Liver (tissue), 10 donors: ENCODE measurements at places on chromosomes 3 and 15.
A peak's percentile ranks its signal among the peaks of the same experiment; 100 is the strongest.

- no peak for DNase-seq
Observed at GRCh38 chr3:196638861-196639482, 522 bp upstream of the NRROS start.

DNA sequence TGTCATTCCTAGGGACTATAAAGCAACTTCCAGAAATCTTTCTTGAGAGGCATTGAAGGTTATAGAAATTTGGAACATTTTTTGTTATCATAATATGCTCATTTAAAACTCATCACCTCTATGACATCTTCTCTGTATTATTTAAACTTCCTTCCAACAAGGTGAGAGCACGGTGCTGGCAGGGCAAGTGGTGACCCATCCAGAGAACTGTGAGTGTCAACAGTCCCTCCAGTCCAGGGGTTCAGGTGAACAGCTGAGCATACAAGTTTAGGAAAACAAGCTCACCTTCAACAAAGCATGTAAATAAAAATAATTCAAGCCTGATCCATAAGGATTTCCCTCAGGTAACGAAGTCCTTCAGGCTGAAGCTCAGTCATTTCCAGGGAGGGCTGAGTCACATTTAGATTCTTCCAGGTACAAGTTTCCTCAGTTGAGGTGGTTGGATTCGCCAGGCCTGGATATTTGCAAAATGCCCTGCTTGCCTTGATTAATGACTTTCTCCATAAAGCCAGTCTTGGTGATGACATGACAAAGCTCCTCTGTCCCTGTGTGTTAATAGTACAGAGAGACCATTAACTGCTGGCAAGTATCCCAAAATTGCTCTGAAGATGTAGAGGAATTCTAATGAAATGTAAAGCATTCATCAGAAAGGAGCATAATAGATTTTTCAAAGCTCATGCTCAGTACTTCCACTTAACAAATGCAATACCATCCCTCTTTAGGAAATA, 263.6 kb upstream of the GADL1 start:
- DNase-seq: no peak

DNA sequence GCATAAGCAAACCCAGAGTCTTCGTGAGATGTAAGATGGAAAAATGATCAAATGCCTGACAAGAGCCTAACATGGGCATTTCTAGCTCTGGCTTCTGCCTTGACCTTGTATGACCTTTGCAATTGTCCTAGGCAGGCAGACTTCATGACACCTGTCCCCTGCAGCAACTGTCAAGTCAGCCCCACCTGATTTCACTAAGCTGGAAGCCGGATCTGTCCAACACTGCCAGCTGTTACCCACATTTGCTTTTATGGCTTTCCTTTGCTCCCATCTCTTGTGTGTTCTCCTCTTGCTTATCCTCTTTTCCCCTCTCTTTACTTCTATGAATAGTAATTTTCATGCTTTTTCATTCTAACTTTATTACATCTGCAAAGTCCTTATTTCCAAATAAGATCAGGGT, 48.5 kb upstream of the TNIK start:
- DNase-seq: no peak

GRCh38 chr3:165206454-165207266, 10.5 kb upstream of the SLITRK3 start:
- DNase-seq: peak; percentile 55

DNA sequence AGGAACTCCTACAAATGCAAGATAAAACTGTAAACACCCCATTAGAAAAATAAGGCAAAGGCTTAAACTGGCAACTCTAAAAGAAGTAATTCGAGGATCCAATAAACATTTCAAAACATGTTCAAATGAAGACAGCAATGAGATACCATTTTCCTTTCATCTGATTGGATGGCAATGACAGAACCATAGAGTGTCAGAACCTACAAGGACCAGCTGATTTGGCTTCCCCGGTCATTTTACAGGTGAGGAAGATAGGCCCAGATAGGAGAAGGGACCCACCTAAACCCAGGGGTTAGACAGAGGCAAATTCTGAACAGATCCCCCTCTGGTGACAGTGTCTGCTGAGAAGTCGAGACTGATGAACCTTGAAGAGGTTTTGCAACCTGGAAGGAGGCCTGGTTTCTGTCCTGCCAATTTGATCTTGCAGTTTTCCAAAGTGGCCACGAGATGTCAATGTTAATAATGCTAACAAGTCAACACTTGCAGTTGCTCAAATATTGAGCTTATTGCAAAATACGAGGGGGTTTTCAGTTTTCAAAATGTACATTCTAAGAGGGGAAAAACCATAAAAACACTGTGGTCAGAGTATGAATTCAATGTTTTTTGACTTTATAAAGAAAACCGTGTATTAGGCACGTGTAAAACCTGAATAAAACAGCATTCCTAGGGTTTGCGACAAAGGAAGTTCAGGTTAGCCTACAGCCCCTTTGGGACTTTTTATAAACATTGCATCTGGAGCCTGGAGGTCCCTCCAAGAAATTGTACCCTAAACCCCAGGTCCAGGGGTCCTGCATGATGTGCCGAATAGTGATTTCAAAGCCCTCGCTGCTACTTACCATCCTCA, 21.5 kb downstream of the CFAP161 start:
- no peak for DNase-seq
